ENCODE measurements at places on chromosomes 12 and 14.

DNA sequence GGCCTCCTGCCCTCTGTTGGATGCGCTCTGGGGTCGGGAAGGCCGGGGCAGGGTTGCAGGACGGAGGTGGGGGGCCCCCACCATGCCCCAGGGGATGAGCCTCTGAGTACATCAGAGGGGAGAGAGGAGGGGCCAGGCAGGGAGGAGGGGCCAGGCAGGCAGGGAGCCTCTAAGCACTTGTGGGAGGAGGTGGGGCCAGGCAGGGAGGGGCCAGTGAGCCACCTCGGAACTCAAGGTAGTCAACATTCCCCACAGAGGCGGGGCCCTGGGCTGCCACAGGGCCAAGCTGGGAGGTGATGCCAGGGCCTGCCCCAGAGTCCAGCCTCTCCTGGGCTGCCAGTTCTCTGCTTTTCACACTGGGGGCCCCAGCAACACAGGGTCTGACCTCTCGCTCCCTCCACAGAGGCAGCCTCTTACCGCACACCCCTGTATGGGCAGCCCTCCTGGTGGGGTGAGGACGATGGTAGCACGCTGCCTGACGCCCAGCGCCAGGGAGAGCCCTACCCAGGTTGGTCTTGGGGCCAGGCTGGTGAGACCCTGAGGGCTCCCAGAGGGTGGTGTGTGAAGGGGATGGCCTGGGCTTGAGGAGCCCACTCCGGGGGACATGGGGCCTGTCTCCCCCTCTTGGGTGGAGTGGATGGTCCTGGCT lies 17.4 kb downstream of the CEP170B start:
- no peaks in the 10 kb centered on the region for H3K27me3 ChIP-seq
- H3K4me1 ChIP-seq: no peaks in the 10 kb centered on the region
- DNase-seq: peak; percentile 76
- peaks cover 8% of the 10 kb centered on the region for H3K36me3 ChIP-seq
- H3K27ac ChIP-seq: no peak overlapping the region

DNA sequence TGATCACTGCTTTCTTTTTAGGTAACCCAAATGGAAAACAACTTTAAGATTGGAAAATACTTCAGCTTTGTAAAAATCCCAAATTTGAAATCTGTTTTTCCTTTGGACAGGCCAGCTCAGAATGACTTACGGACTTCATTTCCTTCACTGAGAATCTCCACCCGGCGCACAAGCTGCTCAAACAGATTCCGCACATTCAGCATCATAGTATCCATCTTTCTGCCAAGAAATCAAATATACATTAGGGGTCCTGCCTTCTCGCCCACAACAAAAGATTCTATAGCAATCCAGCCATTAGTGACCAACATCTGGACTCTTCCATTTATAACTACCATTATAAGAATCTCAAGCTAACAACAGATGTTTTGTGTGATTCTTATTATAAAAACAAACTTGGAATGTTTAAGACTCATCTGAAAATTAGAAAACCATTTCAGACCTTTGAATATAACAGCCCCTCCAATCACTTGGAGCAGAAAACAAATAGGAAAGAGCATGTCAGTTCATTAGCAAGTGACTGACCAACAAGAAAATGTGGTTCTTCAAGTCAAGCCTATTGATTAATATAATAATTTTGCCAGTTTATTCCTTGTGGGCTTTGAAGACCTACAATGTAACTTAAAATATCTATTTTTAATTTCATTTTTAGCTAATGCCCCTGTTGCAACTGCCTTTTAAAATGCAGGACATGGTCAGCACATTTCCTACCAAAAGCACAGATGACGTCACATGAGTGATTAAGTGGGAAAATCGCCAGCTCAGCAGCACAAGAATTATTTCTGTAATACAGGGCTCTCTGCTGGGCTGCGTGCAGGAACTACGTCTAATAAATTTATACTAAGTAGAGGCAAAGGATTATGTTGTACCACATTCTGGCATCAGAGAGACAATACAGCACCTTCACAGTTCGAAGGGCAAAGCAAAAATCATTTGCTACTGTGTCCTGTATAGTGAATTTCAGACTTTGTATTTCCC lies 8.5 kb downstream of the RACGAP1 start:
- peaks cover 12% of the 10 kb centered on the region for H3K36me3 ChIP-seq
- no peaks in the 10 kb centered on the region for H3K4me1 ChIP-seq
- no peaks in the 10 kb centered on the region for H3K27me3 ChIP-seq

DNA sequence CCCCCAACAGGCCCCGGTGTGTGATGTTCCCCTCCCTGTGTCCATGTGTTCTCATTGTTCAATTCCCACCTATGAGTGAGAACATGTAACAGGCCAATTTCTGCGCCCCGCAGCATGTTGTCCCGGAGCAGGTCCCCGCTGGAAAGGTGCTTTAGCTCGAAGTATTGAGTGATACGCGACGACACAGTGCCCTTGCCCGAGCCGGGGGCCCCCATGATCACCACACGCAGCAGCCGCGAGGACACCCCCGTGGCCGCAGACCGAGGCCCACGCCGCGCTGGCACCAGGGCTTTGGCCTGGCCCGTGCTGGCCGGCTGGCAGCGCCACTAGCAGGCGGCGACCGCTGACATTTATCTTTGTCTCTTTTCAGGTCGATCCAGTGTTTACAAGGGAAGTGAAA lies 91.7 kb downstream of the GLT1D1 start:
- H3K27ac ChIP-seq: no peak overlapping the region
- no peak overlapping the region for H3K4me3 ChIP-seq
- DNase-seq: no peak
- H3K36me3 ChIP-seq: no peaks in the 10 kb centered on the region
- H3K4me1 ChIP-seq: no peaks in the 10 kb centered on the region

- H3K4me1 ChIP-seq: no peaks in the 10 kb centered on the region
- no peak overlapping the region for H3K27ac ChIP-seq
- no peaks in the 10 kb centered on the region for H3K36me3 ChIP-seq
- no peak for DNase-seq
- H3K27me3 ChIP-seq: no peaks in the 10 kb centered on the region
Measured at GRCh38 chr12:124804011-124804621, 59.5 kb downstream of the SCARB1 start.

- no peaks in the 10 kb centered on the region for H3K36me3 ChIP-seq
- no peak overlapping the region for H3K27ac ChIP-seq
- no peak for DNase-seq
- no peaks in the 10 kb centered on the region for H3K4me1 ChIP-seq
- no peaks in the 10 kb centered on the region for H3K27me3 ChIP-seq
- H3K4me3 ChIP-seq: no peak overlapping the region
Measured at GRCh38 chr14:97120204-97120603, 323.0 kb downstream of the VRK1 start.

- H3K27me3 ChIP-seq: no peaks in the 10 kb centered on the region
- no peaks in the 10 kb centered on the region for H3K36me3 ChIP-seq
- no peaks in the 10 kb centered on the region for H3K4me1 ChIP-seq
- DNase-seq: no peak
- no peak overlapping the region for H3K27ac ChIP-seq
Measured at GRCh38 chr14:101207897-101208296, 304.4 kb upstream of the RTL1 start.

GRCh38 chr12:98719515-98720504 lies 74.7 kb downstream of the APAF1 start:
- no peak overlapping the region for H3K27ac ChIP-seq
- no peak for DNase-seq

- no peak for DNase-seq
- no peak overlapping the region for H3K27ac ChIP-seq
- no peaks in the 10 kb centered on the region for H3K27me3 ChIP-seq
- no peaks in the 10 kb centered on the region for H3K36me3 ChIP-seq
- H3K4me3 ChIP-seq: no peak overlapping the region
Measured at GRCh38 chr12:19916974-19917373, 451.4 kb upstream of the PDE3A start.

GRCh38 chr12:110246636-110247339 lies 34.3 kb upstream of the ATP2A2 start:
- no peak overlapping the region for H3K27ac ChIP-seq
- H3K27me3 ChIP-seq: no peaks in the 10 kb centered on the region
- H3K36me3 ChIP-seq: no peaks in the 10 kb centered on the region

DNA sequence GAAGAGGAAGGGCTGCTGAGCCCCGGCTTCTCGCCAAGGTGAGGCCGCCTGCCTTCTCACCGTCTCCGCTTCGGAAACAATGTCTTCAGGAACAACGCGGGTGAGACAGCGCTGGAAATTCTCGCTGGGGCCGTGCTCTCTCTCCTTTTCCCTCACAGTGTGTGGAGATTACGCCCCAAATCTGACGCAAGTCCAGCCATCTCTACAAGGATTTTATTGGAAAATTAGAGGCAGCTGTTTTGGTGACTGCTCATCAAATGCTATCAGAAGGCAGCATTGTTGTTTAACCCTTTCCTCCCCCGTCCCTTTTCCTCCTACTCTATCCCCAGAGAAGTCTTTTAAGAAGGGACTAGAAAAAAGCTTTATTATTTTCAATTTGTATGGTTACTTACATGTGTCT lies 53.5 kb downstream of the PIWIL1 start:
- no peaks in the 10 kb centered on the region for H3K27me3 ChIP-seq
- no peaks in the 10 kb centered on the region for H3K36me3 ChIP-seq
- DNase-seq: no peak
- H3K27ac ChIP-seq: no peak overlapping the region

GRCh38 chr12:22172501-22172900 lies 126.5 kb downstream of the CMAS start:
- no peaks in the 10 kb centered on the region for H3K27me3 ChIP-seq
- H3K27ac ChIP-seq: no peak overlapping the region
- no peaks in the 10 kb centered on the region for H3K4me1 ChIP-seq
- no peak for DNase-seq
- no peaks in the 10 kb centered on the region for H3K36me3 ChIP-seq

DNA sequence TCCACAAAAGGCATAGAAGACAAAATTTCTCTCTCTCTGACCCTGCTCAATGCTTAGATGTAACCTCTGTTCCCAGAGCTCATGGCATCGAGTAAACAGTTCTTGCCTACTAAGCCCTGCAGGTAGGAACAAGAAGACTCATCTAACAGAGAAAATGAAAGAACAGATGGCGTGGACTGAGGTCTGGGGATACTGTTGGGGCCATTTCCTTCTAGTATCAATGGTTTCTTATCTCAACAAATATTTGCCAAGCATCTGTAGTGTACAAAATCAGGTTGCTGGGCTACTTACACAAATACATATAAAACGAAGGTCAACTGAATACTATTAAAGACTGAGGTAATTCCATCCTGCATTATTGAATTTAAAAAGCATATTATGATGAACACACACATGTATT lies 93.3 kb downstream of the RIMBP2 start:
- H3K27me3 ChIP-seq: no peaks in the 10 kb centered on the region
- no peak overlapping the region for H3K4me3 ChIP-seq
- DNase-seq: no peak
- no peaks in the 10 kb centered on the region for H3K36me3 ChIP-seq
- no peak overlapping the region for H3K27ac ChIP-seq

DNA sequence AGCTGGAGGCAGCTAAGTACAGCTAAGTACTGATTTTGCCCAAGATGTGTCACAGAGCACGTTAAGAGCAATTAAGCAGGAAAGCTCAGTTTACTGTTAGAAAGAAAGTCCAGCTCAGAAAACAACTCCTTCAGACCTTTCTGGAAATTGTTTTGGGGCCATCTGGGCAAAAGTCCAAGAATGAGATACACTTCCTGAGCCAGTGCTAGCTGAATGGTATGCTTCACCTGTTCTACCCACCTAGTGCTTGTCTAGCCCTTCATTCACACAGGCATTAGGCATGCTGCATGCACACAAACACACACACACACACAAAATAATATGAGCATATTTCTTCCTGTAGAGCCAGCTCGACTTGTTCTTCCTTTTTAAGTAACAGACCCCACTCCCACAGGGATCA lies 6.6 kb upstream of the IKZF4 start:
- no peak for DNase-seq
- H3K27ac ChIP-seq: no peak overlapping the region
- no peaks in the 10 kb centered on the region for H3K27me3 ChIP-seq
- no peaks in the 10 kb centered on the region for H3K4me1 ChIP-seq
- H3K36me3 ChIP-seq: no peaks in the 10 kb centered on the region

DNA sequence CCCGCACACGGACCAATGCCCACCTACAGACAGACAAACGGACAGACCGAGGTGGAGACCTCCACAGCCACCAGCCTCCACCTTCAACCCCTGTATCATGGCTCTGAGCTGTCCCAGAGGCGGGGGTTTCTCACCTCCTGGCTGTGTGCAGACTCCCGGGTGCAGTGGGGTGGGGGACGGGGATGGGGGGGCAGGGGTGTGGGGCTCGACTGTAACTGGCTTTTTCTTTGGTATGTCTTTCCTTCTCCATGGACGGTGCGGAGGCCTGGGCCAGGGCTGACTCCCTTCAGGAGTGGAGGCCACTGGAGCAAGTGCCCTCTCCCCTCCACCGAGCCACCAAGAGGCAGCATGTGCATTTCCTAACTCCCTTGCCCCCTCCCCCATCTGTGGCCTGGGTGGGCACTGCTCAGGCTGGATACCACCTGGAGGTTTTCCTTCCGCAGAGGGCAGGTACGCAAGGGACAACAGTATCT lies 122.6 kb downstream of the ESRRB start:
- no peaks in the 10 kb centered on the region for H3K27me3 ChIP-seq
- no peak overlapping the region for H3K4me3 ChIP-seq
- H3K27ac ChIP-seq: no peak overlapping the region
- H3K36me3 ChIP-seq: no peaks in the 10 kb centered on the region

DNA sequence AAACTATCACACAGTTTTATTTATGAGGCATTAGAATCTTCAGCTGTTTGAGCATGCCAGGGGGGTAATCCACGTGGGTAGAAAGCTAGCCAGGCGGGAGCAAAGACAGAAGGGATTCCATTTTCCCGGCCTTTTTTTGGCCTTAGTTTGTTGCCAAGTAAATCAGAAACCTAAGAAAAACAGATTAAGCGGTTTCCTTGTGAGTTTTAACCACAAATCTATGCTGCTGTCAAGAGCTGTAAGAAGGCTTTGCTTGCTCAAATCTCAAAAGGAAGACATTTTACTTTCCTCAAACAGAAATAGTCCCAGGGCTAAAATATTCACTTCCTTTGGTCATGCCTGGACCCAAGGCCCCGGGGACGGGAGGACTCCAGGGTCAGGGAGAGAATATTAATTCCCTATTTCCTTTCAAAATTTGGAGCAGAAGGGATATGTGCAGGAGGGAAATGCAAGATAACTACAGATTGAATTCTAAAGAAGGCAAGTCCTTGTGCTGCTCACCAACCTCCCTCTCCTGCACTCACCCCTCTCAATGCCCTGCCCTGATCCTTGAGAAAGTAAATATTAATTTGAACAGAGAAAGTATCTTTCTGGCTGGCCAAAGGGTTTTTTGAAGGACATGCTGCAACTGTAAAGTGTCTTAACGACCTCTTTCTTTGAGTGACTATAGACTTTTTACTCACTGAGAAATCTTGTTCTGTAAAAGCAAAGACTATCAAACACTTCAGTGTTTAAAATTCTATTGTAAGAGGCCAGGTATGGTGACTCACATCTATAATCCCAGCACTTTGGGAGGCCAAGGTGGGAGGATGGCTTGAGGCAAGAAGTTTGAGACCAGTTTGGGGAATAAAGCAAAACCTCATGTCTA lies 75.7 kb downstream of the HSD17B6 start:
- no peaks in the 10 kb centered on the region for H3K27me3 ChIP-seq
- no peaks in the 10 kb centered on the region for H3K4me1 ChIP-seq
- DNase-seq: no peak
- no peak overlapping the region for H3K27ac ChIP-seq

GRCh38 chr12:60494244-60494643 lies 898.4 kb downstream of the SLC16A7 start:
- H3K27ac ChIP-seq: no peak overlapping the region
- DNase-seq: no peak
- no peaks in the 10 kb centered on the region for H3K27me3 ChIP-seq
- no peaks in the 10 kb centered on the region for H3K4me1 ChIP-seq
- H3K4me3 ChIP-seq: no peak overlapping the region
